Esophagus muscularis mucosa (tissue), 4 donors: ENCODE measurements at places on chromosomes 5 and 9. TPM values are rescaled to one million over a fixed set of nuclear protein-coding genes. Genes with fewer than 3 reads are reported as not detected.

The GRXCR2 gene
- total RNA-seq, result not detected

The CREBRF gene
- total RNA-seq, result 37.8 TPM

The OBP2A gene
- total RNA-seq, result not detected

The PCDHA13 gene
- total RNA-seq, result 0.39 TPM

The TSC1 gene
- 25.0 TPM for total RNA-seq

The GGTA1 gene
- total RNA-seq, result 5.6 TPM

The PJA2 gene
- 211 TPM for total RNA-seq

The TERT gene
- total RNA-seq, result not detected

The GCNT4 gene
- 5.2 TPM for total RNA-seq

- DNase-seq, result peak; percentile 66
Measured at GRCh38 chr9:126148994-126149393, 177.6 kb upstream of the MVB12B start.

DNA sequence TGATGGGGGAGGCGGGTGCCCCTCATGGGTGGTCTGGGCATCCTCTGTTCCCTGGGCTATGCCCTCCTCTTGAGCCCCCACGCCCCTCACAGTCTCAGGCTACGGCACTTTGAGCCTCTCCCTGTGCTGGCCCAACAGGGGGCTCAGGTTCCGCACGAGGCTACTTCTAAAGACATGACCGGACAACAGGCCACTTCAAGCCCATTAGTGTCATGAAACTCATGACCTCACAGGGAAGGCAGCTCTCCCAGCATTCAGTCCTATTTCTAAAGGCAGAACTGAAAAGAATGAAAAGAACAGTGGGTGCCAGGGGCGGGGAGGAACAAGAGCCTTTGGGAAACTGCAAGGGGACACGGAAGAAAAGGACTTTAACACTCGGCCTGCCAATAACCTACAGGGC, 45.0 kb downstream of the COL23A1 start:
- no peak for DNase-seq

DNA sequence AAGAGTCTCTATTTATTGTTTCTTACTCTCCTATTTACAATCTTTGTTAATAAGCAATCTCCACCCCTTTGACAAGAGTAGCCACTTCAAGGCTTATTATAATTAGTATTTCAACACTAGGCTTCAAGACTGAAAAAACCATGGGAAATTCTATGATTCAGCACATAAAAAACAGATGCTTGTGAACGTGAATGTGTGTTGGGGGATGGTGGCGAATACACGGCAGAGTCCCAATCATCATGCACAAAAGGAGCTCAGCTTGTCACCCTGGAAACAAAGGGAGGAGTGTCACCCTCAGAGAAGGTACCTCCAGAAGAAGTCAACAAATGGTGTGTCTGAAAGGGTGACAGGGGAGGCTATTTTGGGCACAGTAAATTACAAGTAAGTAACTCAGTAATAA, 157.2 kb upstream of the RETREG1 start:
- DNase-seq, result no peak

GRCh38 chr9:134569626-134570025, 72.0 kb upstream of the COL5A1 start:
- DNase-seq, result peak; percentile 75

DNA sequence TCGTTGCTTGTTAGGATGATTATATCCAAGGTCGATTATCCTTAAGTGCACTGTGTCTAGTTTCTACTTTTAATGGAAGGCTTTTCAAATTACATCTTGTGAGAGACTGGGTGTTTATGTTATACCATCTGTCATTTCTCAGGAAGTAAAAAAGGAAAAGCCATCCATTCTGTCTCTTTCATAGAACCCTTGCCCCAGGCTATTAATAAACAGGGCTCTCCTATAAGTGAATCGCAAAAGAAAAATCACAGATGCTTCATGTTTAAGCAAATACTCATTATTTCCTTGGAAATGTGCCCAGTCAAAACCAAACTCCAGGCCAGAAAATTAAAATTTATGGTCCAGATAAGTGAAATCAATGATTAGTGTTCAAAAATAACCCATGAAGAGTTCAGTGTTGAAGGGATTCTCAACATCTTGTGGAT, 58.1 kb downstream of the STARD4 start:
- no peak for DNase-seq

DNA sequence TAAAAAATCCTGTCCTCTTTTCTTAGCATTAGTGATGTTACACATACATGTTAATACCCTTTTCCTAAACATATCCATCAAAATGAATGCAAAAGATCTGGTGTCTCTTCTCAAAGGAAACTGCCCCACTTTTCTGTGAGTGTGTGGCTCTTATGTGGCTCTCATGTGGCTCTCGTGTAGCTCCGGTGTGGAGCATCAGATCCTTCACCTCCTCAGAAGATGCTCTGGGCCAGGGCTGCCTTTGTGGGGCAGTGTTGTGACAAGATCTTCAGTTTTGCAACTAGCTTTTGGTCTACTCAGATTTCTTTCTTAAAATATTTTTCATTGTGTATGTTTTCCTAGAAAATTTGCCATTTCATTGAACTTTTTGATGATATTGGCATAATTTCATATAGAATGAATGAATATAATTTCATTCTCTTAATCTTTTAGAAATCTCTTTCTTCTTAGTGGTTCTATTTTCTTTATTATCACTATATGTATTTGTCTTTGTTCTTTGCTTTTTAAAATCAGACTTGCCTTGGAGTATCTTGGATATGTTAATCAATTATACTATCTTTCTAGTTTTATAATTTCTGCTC, 19.4 kb downstream of the GARNL3 start:
- DNase-seq, result no peak

- DNase-seq, result no peak
Measured at GRCh38 chr5:21199087-21199486, 1211.1 kb upstream of the CDH18 start.

- DNase-seq, result no peak
Measured at GRCh38 chr5:167880420-167880819, 411.0 kb upstream of the WWC1 start.

GRCh38 chr5:78621291-78621738, 27.3 kb downstream of the LHFPL2 start:
- no peak for DNase-seq

DNA sequence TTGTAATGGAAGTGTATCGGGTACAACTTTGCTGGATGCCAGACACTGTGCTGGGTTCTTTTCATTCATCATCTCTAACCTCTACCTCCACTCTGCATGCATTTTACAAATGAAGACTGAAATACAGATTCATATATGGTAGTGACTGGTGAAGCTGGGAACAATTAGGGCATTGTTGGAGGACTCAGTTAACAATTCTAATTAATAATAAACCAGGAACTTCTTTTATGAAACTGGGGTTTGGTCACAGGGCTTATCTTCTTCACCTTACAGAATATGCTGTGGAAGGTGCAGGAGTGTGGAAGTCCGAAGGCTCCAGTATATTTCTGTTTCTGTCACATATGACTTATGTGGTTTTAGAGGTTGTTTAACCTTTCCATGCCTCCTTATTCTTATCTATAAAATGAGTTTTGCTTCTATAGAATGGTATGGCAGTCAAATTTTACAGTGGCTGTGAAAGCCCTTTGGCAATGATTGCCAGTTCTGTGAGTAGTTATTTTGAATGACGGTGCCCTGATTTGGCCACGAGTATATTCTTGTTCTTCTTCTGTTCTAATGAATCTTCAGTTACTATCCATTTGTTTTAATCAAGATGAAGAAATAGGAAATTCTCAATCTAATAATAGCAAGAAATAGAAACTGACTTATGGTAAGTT, 284.7 kb downstream of the GABRB2 start:
- DNase-seq, result peak; percentile 19

GRCh38 chr5:159645179-159645846, 271.0 kb upstream of the ADRA1B start:
- DNase-seq, result peak; percentile 53

- no peak for DNase-seq
Measured at GRCh38 chr5:151820903-151821302, 49.1 kb downstream of the G3BP1 start.

DNA sequence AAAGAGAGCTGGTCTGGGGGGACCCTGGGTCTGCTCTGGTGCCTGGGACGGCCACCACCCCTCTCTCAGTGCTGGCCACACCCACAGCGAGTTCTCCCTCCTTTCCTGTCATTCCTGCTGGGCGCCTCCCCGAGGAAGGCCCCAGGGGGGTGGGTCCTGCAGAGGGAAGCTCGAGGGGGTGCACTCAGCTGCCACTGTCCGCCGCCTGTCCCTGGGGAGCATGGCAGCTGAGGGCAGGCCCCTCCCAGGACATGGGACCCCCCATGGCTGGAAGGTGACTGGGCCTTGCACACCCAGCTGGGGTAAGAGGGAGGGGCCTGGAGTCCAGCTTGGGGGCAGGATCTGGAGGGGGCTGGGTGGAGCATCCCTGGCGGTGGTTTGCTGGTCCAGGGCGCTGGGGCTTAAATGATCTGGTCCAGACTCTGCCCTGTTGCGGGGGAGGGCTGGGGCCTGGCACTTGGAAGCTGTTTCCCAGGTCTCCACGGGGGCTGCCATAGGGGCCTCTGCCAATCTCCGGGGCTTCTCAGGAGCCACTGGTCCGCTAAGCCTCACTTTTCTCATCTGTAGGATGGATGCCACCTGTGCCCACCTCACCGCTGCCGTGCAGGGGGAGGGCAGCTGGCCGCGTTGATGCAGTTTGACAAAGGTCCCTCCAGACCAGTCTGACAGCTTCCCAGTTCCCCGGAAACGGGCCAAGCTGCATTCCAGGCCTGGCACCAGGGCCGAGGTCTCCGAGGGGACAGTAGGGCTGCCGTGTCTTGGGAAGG, 6.0 kb upstream of the SLC2A6 start:
- no peak for DNase-seq

DNA sequence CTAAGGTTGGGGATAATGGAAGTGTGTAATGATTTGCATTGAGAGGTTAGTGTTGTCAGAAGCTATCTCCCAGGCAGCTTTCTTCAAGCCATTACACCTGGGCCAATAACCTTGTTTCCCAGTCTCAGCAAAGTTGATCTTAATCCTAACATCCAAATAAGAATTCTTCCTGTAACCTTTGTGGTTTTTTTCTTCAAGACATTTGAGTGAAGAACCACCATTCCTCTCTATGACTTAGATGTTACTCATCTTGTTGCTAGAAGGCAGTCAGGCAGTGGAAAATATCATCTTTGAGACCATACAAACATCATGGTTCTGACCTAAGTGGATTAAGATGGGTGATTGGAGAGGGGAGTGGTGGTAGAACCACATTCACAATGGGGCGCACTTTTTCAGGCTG, 103.5 kb downstream of the NDUFAF2 start:
- no peak for DNase-seq

DNA sequence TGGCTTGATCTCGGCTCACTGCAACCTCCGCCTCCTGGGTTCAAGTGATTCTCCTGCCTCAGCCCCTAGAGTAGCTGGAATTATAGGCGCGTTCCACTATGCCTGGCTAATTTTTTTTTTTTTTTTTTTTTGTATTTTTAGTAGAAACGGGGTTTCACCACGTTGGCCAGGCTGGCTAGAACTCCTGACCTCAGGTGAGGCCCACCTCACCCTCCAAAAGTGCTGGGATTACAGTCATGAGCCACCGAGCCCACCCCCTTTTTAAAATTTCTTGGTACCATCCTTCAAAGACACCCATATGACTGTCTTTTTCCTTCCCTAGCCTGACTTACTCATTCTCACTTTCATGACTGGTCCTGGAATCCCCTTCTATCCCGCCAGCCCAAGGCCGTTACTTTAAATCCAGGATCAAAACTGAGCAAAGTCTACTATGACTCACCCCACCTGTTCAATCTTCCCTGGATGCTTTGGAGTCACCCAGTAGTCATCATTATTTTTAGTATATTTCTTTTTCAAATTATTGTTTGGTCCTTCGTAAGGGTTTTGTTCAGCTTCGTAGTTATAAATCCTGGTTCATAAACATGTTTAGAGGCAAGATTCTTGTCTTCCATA, 1.2 kb upstream of the TBCA start:
- no peak for DNase-seq

DNA sequence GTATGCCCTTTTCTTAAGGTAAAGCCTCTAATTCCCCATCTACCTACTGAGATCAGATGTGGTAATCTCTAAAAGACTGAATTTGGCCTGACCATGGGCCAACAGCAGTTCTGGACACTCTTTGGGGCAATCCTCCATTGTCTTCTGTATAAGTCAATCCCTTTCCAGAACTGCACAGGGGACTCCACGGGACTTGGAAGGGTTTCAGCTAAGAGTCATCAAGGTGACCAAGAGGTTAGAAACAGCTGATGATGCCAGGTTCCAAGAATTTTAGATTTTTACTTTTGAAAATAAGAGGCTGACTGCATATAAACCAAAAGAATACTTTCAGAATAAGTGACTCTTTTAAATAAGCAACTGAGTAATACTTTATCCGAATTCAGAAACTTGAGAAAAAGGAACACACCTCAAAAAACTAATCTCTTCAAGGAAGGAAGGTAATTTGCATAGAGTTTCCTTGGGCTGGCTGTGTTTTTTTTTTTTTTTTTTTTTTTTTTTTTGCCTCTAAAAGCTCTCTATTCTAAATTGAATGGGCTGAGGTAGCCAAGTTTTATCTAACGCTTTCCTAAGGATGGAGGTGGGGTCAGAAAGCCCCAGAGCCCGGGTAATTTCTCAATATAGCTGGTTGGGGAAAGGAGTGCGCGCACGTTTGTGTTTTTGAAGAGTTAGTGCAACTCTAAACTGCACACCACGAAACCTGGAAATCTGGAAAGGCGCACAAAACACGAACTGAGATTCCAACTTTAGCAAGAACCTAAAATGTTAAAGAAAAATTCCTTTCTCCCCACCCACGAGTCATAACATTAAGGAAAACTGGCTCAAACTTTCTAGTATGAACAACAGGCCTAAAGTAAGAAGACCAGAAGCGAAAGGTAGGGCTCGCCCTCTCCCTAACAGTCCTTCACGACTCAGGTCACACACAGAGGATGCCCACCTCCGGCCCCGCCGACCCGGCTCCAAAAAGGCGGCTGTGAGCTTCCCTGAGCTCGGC, 1.3 kb downstream of the VCP start:
- DNase-seq, result no peak
